ENCODE measurements at places on chromosomes 11 and 22.

- no peak for DNase-seq
These were observed 2.2 kb downstream of the UBXN1 start for GRCh38 chr11:62676698-62677097.

DNA sequence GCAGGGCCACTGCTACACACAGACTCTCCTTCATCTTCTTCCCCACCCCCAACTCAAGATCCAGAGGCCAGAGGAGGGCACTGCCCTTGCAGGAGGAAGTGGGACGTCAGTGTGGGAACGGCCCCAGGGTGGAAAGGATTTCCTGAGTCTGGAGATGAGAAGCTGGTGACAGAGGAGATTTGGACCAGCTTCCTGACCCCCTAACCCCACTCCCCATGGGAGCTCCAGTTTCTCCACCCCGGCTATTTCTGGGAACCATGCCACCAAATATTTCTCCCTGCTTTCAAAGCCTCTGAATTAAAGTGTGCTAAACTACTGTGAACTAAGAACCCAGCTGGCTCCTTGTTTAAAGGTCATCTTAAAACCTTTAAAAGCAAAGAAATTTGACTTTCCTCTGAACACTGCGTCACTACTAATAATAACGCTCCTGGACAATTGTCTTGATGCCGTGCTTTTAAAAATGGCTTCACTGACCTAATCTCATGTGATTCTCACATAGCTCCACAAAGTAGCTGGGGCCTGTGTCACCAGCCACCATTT is 46.6 kb downstream of the CWC15 start:
- DNase-seq = no peak

- DNase-seq = no peak
These were observed 40.0 kb downstream of the DDI1 start for GRCh38 chr11:104076455-104076854.

DNA sequence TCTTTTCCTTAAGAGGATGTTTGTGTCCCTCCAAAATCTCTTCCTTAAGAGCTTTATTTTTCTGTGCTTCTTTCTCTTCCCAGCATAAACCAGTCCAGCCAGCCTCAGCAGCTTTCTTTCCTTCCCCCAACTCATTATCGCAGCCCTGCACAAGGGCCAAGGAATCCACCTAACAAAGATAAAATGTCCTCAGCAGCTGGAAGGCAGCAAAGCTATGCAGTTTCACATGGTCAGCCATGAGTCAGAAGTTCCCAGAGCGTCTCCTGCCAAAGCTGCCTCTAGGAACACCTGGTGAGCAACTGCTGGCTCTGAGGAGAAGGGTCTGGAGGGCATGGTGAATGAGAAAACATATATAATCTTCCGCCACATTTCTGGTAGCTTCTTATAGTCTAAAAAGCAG is 45.3 kb upstream of the HMGXB4 start:
- DNase-seq = no peak

DNA sequence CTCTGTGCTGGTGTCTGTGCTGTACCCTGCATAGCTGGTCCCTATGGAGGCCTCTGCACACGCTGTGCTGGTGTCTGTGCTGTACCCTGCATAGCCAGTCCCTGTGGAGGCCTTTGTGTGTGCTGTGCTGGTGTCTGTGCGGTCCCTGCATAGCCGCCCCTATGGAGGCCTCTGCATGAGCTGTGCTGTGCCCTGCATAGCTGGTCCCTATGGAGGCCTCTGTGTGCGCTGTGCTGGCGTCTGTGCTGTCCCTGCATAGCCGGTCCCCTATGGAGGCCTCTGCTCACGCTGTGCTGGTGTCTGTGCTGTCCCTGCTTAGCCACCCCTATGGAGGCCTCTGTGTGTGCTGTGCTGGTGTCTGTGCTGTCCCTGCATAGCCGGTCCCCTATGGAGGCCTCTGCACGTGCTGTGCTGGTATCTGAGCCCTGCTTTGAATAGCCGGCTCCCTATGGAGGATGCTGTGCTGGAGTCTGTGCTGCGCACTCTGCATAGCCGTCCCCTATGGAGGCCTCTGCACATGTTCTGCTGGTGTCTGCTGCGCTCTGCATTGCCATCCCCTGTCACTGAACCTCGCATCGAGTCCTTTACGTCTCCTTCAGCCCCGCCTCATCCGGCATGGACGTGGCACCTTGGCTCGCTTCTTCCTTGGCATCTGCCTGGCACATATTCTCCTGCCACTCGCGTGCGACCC is 6.2 kb downstream of the NADSYN1 start:
- DNase-seq = no peak

- no peak for DNase-seq
These were observed 34.0 kb downstream of the IFT27 start for GRCh38 chr22:36741968-36742367.

DNA sequence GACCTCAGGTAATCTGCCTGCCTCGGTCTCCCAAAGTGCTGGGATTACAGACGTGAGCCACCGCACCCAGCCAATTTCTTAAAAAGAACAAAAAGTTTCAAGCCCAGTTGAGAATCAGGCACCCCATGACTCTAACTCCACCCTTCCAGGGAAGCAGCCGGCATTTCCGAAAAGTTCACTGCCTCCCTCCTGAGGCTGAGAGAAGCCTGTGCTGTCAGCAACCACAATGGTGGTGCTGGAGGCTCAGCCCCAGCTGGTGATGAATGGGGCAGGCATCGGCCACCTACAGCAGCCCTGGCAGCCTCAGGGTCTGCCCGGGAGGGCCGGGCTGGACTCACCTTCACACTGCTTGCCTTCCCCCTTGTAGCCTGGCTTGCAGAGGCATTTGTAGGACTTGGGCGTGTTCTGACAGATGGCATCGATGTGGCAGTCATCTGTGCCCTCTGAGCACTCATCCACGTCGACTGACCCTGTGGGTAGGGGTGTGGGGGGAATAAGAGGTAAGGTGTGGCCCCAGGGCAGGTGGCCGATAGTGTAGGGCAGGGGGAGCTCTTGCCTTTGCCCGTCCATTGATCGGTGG is 4.3 kb downstream of the SCUBE1 start:
- no peak for DNase-seq

DNA sequence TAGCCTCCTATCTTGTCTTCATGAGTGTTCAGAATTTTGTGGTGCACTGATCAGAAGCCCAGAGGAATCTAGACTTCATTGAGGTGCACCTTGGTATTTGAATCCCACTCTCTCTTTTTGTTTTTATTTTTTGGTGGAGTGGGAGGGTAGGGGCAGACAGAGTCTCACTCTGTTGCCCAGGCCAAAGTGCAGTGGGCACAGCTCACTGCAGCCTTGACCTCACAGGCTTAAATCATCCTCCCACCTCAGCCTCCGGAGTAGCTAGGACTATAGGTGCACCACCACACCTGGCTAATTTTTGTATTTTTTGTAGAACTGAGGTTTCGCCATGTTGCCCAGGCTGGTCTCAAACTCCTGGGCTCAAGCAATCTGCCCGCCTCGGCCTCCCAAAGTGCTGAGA is 10.9 kb upstream of the ALG8 start:
- no peak for DNase-seq

DNA sequence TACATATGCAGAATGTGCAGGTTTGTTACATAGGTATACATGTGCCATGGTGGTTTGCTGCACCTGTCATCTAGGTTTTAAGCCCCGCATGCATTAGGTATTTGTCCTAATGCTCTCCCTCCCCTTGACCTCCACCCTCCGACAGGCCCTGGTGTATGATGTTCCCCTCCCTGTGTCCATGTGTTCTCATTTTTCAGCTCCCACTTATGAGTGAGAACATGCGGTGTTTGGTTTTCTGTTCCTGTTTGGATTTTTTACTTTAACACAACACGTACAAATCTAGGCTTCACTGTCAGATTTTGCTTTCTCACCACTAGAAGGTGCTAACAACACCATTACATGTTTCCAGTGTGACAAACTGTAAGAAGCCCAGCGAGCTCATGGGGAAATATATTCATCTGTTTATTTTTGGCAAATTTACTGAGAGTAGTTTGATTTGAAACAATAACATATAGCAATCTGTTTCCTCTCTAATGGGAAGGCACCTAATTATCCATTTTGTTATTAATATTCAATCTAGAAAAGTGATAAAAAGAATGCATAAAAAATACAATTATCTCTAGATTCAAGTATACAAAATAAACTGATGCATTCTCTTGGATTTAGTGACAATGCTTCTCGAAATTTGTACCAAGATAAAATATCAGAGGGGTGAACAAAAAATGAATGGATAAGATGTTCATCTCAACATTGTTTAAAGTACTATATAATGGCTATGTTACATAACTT is 23.2 kb upstream of the BIRC3 start:
- no peak for DNase-seq

- no peak for DNase-seq
These were observed 169.7 kb downstream of the SOX6 start for GRCh38 chr11:16186680-16187079.

DNA sequence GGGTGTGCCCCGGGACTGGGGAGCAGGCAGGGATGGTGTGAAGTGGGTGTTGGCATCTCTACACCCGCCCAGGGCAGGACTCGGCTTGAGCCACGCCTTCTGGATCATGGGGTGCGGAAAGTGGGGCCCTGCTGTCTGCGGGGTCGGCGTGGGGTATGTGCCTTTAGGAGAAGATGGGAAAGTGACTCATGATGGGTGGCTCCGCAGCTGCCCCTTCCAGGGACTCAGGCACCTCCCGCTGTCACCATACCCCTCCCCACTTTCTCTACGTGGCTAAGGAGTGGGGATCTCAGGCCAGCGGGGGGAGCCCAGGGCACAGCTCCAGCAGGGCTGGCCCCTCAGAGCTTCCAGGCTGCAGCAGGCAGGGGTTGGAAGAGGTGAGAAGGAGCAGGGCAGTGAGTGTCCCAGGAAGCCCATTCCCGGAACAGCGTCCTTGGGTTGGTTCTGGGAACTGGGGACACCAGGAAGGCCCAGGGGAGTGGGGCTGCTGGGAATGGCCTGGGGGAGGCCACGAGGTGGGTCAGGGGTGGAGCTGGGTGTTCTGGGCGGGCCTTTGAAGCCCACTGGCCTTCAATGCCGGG is 102.9 kb upstream of the FGF3 start:
- DNase-seq = no peak

GRCh38 chr11:78112582-78113275 is 26.7 kb downstream of the ALG8 start:
- DNase-seq = no peak

DNA sequence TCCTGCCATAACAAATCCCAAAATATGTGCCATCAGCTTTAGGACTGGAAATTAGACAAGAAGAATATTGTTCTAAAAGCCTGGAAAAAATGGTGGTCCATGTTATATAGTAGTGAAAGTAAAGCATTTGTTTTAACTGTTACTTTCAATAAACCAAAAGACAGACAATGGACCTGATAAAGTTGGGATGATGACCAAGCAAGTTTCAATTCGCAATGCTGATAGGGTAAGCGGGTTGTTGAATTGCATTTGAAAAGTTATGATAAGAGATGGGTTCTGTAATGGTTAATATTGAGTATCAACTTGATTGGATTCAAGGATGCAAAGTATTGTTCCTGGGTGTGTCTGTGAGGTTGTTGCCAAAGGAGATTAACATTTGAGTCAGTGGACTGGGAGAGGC is 131.9 kb upstream of the ZC3H12C start:
- no peak for DNase-seq

DNA sequence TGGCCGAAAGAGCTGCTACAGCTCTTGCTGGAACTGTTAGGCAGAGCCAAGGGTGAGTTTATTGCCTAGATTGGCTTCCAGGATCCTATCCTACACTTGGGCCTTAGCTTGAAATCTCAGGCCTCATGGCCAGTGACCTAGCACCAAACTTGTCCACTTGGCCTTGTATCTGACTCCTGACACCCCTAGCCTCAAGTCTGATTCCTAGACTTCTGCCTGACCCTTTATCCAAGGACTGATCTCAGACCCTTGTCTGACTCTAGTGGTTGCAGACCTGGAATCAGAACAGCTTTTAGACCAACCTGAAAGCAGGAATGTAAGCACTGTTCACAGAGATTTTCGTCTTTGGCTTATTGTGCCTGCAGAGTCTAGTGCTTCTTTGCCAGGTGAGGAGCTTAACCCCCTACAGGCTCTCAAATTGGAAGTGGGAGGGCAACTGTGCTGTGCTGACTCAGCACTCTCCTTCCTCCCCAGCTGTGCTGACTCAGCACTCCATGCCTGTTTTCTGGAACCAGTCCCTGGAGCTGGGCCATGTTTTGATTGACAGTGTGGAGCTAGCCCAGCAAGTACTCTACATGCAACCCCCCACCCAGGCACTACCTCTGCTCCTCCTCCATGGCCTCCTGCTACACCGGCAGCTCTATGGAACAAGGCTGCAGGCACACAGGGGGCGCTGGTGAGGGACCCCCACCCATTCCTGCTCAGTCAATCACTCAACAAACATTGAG is 35.1 kb downstream of the RRP8 start:
- no peak for DNase-seq

GRCh38 chr11:101390539-101390938 is 193.3 kb downstream of the TRPC6 start:
- no peak for DNase-seq

- no peak for DNase-seq
These were observed 22.6 kb downstream of the AMOTL1 start for GRCh38 chr11:94790661-94791180.

GRCh38 chr11:16239141-16240105 is 116.9 kb downstream of the SOX6 start:
- no peak for DNase-seq

GRCh38 chr22:38309614-38310517 is 7.4 kb downstream of the CSNK1E start:
- DNase-seq = no peak

GRCh38 chr11:119426142-119426541 is 3.2 kb upstream of the THY1 start:
- DNase-seq = no peak

GRCh38 chr11:60699284-60699691 is at the start of gene MS4A8:
Gene MS4A8, plus strand, starts transcription at chr11:60699612. Its CDS starts 1,249 bp downstream, at chr11:60700861.
- DNase-seq = no peak

GRCh38 chr11:11558396-11558795 is 63.4 kb downstream of the GALNT18 start:
- DNase-seq = no peak

- no peak for DNase-seq
These were observed 69.6 kb downstream of the PPP2R1B start for GRCh38 chr11:111696556-111696955.

GRCh38 chr11:113329725-113330124 is 15.3 kb downstream of the TTC12 start:
- no peak for DNase-seq

- DNase-seq = no peak
These were observed 17.0 kb downstream of the FADS3 start for GRCh38 chr11:61874377-61874809.

- DNase-seq = no peak
These were observed 1.5 kb downstream of the MAPK8IP1 start for GRCh38 chr11:45886816-45887520.

DNA sequence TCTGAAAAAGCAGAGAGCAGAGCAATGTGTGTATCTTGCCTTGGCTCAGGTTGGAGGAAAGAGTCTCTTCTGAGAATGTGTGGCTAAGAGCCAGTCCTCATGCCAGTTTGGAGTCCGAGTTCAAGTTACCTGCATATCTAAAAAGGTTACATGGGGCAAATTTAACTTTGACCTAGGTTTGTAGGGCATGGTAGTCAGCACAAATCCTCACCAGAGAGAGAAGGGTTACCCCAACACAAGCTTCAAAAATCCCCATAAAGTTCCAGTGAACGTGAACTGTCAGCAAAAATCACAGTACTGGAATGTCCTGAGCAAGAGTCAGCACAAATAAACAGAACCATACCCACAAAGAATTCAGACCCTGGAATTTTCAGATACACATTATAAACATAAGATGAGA is 13.8 kb downstream of the SDHD start:
- DNase-seq = no peak

Measured in stimulated activated CD8-positive, alpha-beta memory T cell treated with anti-CD3 and anti-CD28 coated beads, Interleukin-7, amount 100 ng/mL, for 24 hours (primary cell).